ENCODE measurements at places on chromosomes 12 and 14.
A peak's percentile ranks its signal among the peaks of the same experiment; 100 is the strongest.

DNA sequence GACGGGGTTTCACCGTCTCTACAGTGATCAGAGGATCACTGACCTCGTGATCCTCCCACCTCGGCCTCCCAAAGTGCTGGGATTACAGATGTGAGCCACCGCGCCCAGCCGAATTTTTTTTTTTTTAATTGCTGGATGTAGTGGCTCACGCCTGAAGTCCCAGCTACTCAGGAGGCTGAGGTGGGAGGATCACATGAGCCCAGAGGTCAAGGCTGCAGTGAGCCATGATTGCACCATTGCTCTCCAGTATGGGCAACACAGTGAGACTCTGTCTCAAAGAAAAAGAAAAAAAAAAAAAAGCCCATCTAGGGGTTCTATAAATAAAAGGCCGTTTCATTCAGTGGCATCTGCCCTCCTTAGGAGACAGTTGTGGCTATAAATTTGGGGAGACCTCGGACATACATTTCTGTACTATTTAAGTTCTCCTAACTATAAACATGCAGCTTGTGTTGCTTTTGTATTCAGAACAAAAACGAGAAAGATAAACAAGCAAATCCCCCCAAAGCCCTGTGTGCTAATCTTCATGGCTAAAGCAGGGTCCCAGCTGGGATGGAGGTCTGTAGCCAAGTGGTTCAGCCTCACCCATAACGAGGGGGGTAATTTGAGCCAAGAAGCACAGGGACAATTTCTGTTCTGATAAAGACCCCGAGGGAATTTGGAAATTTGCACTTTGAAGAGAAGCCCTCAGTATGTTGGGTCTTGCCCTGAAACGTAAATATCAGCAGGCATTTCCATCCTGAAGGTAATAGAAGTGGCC is 35.0 kb upstream of the BCL7A start:
- no peak for DNase-seq

GRCh38 chr14:29743531-29743930 is 184.1 kb downstream of the PRKD1 start:
- no peak for DNase-seq

DNA sequence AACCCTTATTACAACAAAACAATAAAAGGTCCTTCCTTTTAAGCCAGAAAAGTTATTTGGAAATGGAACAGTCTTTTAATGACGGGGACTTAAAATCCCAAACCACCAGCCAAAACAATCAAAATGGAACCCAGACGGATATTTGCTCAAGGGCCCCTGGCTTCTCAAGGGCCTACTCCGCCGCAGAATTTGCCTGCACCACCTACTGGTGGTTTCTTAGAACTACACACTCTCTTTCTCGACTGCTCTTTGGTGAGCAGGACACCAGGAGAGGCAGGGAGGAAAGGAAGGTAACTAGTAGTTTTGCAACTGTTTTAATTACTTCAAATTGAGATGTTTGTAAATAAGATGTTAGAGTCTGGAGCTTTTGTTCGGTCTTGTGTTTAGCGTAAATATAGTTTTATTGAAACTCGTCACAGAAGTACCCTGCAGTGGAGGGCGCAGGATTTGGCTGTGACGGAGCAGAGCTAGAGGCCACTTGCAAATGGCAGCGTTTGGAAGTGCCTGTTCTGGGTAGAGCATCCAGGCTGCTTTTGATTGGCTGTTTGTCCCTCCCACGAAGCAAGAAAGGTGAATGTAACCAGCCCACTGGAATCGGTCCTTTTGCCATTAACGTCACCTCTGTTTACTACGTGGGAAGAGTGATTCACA is 238.5 kb downstream of the CACNA1C start:
- DNase-seq = peak; percentile 47

DNA sequence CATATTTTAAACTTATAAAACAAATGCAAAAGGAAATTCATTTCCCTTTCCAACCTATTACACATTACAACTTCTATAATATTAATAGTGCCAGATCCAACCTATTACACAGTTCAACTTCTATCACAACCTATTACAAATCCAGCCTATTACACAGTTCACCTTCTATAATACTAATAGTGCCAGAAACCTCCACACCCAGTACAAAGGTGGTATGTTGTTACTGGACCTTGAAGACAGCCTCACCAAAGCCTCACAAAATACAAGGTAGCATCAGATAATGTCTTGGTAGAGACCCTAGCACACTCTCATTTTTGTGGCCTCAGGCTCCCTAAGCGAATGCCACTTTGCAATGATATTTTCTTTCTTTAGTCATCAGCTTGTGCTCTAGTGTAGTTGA is 68.7 kb upstream of the PELI2 start:
- no peak for DNase-seq

DNA sequence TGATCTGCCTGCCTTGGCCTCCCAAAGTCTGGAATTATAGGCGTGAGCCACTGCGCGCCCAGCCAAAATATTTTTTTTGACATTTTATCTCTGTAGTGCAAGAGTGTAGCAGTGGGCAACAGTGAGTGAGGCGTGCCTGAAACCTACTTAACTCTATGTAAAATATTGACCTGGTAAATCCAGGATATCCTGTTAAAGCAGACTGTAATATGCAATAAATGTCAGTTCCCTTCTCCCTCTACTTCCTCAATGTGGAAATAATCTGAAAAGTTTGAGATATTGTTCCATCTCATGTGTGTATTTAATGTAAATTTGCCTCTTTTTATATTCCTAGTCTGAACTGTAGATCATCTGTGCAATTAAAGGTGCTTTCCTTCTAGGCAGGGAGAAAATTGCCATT is 9.5 kb upstream of the CDK17 start:
- DNase-seq = no peak

- no peak for DNase-seq
Measured at GRCh38 chr14:96455588-96455987, 46.6 kb upstream of the PAPOLA start.

GRCh38 chr14:67566908-67567307 is 33.2 kb downstream of the PIGH start:
- no peak for DNase-seq

GRCh38 chr12:113831016-113831415 is 135.1 kb downstream of the RBM19 start:
- DNase-seq = no peak

- DNase-seq = peak; percentile 24
Measured at GRCh38 chr12:69348162-69348938, at the start of gene LYZ. Gene LYZ, plus strand, starts transcription at chr12:69348381. Its CDS starts 28 bp downstream, at chr12:69348409.

DNA sequence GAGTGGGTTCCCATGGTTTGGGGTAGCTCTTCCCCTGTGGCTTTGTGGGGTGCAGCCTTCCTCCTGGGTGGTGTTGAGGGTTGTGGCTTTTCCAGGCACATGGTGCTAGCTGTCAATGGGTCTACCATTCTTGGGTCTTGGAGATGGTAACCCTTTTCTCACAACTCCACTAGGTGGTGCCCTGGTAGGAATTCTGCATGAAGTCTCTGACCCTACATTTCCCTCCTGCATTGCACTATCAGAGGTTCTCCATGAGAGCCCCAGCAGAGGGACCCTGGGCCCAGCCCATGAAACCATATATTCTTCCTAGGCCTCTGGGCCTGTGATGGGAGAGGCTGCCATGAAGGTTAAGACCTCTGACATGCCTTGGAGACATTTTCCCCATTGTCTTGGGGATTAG is 1093.3 kb downstream of the SLC16A7 start:
- DNase-seq = no peak

GRCh38 chr12:119578112-119578511 is 15.5 kb upstream of the TMEM233 start:
- DNase-seq = no peak

GRCh38 chr14:71733210-71733883 is 198.9 kb upstream of the RGS6 start:
- no peak for DNase-seq

GRCh38 chr12:124401704-124402221 is 106.9 kb downstream of the RFLNA start:
- no peak for DNase-seq

DNA sequence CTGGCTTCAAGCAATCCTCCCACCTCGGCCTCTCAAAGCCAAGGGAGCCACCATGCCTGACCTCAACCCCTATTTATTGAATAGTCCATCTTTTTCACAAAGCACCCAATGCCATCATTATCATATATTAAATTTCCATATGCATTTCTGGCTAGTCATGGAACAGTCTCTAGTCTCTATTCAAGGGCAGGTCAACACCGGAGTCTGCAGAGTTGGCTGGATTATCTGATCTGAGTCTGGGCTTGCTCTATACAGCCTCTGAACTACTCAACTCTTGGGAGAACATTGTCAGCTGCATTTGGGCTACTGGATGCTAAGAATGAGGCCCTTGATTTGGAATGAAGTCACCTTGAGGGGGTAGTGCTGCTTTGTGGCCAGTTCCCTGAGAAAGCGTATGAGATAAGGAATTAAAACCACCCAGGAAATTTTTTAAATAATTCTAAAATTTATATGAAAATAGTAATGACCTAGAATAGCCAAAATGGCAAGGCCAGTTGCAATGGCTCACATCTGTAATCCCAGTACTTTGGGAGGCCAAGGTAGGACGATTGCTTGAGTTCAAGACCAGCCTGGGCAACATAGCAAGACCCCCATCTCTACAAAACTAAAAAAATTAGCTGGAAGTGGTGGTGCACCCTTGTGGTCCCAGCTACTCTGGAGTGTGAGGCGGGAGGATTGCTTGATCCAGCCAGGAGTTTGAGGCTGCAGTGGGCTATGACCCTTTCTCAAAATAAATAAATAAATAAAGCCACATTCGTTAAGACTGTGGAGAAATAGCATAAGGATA is 6.9 kb upstream of the NAA25 start:
- DNase-seq = no peak

DNA sequence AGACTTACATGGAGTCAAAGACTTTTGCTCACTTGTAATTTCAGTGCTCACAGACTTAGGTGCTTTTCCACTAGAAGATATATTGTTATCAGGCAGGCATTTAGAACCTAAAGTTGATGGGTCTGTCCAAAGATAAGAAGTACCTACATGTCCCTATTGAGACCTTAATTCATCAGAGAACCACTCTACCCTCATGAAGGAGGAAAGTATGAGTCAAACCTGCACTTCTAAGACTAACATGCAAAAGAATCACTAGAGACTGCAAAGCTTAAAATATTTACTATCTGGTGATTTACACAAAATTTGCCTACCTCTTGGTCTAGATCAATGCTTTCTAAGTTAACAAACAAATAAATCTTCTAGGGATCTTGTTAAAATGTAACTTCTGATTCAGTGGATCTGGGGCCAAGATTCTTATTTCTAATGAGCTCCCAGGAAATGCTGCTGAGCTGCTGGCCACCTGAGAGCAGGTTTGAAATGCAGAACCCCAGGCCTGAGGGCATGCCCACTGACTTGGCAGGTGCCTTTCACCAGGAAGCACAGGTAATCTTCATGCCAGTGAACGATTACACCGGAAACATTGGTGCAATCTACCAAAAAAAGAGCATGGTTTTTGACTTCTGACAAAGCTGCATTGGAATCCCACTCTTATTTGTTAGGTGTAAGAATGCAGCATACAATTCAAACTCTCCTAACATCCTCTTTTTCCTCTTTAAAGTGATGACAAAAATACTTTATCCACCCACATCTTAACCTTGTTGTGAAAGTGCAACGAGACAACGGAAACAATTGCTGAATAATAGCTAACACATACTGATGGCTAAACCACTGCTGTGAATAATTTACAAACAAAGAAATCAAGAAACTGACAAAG is 214.2 kb downstream of the ADAMTS20 start:
- DNase-seq = no peak

DNA sequence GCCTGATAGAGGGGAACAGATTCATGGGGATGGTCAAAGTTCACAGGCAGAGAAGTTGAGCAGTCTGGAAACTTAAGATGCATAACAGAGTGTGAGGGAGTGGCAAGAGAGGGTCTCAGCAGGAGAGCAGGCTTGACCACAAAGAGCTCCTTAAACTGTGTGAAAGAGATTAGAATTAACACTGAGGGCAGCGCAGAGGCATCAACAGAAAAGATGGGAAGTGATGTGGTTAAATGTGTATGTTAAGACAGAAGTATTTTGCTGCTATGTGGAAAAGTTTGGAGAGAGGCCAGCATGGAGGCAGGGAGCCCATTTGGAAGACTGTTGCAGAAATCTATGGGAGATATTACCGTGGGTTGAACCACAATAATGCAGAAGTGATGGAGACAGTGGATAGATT is 122.7 kb upstream of the LMNTD1 start:
- no peak for DNase-seq

DNA sequence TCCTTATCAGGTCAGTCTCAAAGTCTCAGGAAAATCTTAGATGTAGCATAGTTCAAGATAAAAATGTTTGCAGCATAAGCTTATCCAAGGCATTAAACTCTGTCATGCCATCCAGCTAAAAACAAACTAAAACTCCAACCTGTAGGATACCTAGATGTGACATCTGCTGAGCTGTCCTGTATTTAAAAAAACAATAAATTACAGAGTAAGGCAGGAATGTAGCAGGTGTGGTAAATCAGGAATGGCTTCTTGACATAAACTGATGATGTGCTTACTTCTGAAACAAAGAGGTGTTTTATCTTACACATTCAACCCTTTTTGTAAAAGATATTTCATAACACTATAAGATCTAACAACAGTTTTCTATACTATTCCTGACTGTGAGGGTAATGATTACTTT is 30.6 kb upstream of the DLGAP5 start:
- no peak for DNase-seq

GRCh38 chr12:131122631-131123030 is 168.9 kb downstream of the ADGRD1 start:
- DNase-seq = no peak

GRCh38 chr12:89433634-89434033 is 81.3 kb upstream of the DUSP6 start:
- DNase-seq = no peak

GRCh38 chr14:51954657-51955056 is 34.7 kb upstream of the RTRAF start:
- peak; percentile 9 for DNase-seq

GRCh38 chr12:132430838-132431774 is 58.8 kb upstream of the FBRSL1 start:
- no peak for DNase-seq

GRCh38 chr12:94789510-94790225 is 139.3 kb upstream of the TMCC3 start:
- no peak for DNase-seq

DNA sequence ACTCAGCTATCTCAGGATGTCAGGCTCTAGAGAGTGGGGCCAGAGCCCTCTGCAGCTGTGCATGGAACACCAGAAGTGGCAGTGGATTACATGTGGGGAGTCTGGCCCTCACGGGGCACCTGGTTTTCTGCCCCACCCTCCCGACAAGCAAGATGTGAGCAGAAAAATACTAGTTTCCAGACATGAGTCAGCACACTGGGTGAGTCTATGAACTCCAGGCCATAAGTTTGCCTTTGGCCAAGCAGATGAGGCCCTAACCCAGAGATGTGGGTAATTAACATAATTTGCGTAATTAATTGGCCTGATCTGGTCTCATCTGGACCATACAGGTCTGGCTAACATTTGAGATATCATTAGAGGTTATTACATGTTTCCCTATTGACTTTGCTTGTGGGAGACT is 37.7 kb upstream of the SLC24A4 start:
- DNase-seq = no peak

GRCh38 chr12:107903341-107904061 is 129.0 kb downstream of the ASCL4 start:
- no peak for DNase-seq

GRCh38 chr14:100305324-100306100 is 732 bp downstream of the SLC25A29 start:
- peak; percentile 59 for DNase-seq

All from CD4-positive, alpha-beta T cell treated with Interleukin-17A for 1 hour (primary cell).